ENCODE measurements at places on chromosomes 1 and 21. TPM values are rescaled to one million over a fixed set of nuclear protein-coding genes. Genes with fewer than 3 reads are reported as not detected.

GRCh38 chr1:188669728-188670382 is 1807.8 kb downstream of the BRINP3 start:
- peak; percentile 29 for DNase-seq
- H3K36me3 ChIP-seq = no peaks in the 10 kb centered on the region
- H3K4me1 ChIP-seq = peaks cover 9% of the 10 kb centered on the region

The MAP3K21 gene
- 24.2 TPM for total RNA-seq

DNA sequence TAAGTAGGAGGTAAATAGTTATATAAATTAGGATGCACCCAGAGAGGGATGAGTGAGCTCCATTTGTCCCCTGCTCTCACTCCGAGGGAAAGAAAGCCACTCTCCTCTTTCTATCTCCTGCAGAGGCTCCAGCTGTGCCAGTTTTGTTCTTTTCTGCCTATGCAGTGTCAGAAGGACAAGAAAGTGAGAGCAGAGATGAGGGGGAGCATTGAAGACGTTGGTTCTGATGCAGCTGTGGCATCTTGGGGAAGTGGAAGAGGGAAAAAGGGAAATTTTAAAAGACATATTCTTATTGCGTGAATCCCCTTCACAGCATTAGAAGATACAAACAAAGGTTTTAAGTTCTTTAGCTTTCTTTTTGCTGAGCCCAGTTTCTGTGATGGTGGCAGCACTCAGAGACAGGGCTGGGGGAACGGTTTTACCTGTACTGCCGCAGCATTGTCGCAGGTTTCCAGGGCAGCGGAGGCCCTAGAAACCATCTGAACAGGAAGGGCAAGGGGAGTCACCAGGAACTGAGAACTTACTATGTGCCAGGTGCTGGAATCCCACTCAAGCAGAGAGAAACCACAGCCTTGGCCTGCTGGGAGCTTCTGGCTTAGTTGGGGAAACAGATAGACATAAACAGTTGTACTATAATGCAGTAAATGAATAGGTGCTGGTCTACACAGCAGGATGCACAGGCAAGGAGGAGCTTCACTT is 44.9 kb upstream of the USP24 start:
- H3K4me1 ChIP-seq = peaks cover 13% of the 10 kb centered on the region
- DNase-seq = no peak
- no peaks in the 10 kb centered on the region for H3K27me3 ChIP-seq
- no peak overlapping the region for H3K27ac ChIP-seq
- H3K4me3 ChIP-seq = no peak overlapping the region

DNA sequence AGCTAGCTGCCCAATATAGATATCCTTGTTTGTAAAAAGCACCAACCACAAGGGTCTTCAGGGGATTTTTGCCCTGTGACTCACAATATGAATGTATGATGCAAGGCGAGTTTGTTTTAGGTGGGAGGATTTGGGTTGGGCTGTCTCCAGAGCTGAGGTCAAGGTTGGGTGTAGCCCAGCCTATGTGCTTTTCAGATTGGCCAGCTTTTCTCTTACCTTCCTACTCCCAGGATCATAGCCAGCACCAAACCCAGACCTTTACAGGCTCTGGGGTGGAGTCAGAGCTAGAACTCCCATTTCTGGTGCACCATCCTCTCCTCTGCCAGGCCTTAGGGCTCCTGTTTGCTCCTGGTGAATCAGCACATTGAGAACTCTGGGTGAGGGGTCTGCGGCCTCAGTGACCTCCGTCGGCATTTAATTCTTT is 55.6 kb upstream of the GCLM start:
- DNase-seq = peak; percentile 87
- H3K4me3 ChIP-seq = no peak overlapping the region
- H3K27ac ChIP-seq = peak overlapping the region; percentile 73
- H3K4me1 ChIP-seq = peaks cover 27% of the 10 kb centered on the region

DNA sequence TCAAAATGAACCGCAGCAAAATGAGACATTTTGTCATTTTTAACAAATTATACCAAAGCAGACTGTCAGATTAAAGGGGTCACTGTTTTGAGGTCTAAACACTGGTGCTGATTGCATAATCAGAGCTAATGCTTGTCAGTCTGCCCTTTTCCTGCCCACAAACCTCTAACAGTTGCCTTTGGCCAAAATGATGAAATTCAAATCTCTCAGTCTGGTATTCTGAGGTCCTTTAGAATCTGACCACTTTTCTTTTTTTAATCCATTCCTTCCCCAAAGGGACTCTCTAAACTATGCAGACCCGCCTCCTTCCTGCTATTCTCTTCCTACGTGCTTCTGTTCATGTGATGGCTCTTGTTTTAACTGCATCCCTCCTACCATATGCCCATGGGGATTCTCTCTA is 145.2 kb upstream of the SPATA6 start:
- peak; percentile 49 for DNase-seq
- H3K27me3 ChIP-seq = peaks cover 9% of the 10 kb centered on the region

- no peak for DNase-seq
- no peak overlapping the region for H3K27ac ChIP-seq
- H3K36me3 ChIP-seq = no peaks in the 10 kb centered on the region
- peaks cover 29% of the 10 kb centered on the region for H3K4me1 ChIP-seq
- H3K4me3 ChIP-seq = no peak overlapping the region
- H3K27me3 ChIP-seq = no peaks in the 10 kb centered on the region
Observed at GRCh38 chr1:173328961-173329360, 121.8 kb upstream of the TNFSF4 start.

DNA sequence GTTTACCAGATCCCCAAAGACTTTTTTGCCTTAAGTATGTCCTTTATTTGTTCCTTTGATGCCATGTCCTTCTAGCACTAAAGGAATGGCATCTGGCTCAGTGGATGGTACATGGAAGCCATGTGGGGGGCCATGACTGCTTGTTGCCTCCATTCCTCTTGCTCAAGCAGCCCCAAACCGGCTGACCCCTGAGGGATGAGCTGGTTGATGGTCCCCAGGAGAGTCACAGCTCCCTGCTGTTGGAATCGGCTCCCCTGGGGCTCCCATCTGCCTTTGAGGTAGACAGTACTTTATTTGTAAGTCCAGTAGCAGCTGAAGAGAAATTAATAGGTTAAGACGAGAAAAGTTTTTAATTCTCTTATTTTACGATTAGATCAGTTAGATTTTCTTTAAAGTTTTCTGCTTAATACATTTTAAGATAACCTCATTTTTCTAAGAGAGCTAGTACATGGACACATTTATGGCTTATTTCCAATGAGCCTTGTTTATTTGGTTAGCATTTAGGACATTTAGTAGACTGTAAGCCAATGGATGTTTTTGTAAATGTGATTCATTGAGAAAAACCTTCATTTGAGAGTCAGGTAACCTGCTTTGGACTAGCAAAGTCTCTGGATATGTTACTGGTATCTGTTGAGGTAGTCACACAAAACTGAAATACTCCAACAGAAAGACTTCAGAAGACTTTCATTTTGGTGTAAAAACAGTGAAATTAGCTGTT is 88.2 kb downstream of the CAMTA1 start:
- H3K4me3 ChIP-seq = no peak overlapping the region
- peak overlapping the region; percentile 88 for H3K27ac ChIP-seq
- H3K36me3 ChIP-seq = peaks cover 16% of the 10 kb centered on the region

DNA sequence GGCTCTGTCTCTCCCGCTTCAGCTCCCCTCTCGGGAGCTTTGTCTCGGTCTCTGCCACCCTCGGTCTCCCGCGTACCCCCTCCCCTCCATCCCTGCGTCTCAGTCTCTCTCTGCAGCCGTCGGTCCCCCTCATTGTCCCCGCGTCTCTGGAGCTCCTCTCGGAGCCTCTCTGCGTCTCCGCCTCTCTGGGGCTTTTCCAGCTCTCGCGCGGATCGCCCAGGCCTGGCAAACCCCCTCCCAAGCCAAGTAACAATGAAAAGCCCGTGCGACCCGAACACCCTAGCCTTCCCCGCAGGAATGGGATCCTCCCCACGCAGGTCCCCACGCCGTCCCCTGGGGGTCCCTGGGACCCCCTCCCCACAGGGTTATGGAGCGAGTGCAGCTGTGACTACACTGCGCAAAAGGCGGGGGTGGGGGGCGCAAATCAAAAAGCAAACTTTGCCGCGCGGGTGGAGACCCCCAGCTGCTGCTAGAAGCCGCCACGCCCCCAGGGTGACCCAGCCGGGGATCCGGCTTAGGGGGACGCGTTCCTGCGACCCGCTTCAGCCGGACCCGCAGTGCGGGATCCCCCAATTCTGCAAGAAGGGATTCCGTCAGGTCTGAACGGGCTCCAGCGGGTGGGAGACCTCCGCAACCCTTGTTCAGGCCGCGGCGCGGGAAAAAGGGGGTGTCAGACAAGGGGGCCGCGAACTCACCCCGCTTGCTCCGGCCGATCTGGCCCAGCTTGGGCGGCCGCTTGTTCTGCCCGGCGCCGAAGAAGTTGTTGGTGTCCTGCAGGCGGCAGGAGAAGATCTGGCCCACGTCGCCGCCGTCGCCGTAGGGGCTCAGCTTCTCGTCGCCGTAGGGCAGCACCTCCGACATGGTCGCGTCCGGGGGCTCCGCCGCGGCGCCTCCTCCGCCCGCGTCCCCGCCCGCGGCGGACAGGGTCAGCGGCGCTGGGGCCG is 1.2 kb downstream of the CAMK2N1 start:
- DNase-seq = no peak
- no peaks in the 10 kb centered on the region for H3K36me3 ChIP-seq
- H3K27ac ChIP-seq = peak overlapping the region; percentile 30
- no peaks in the 10 kb centered on the region for H3K27me3 ChIP-seq
- peaks cover 27% of the 10 kb centered on the region for H3K4me1 ChIP-seq
